Endodermal cell (in vitro differentiated cells): ENCODE measurements at places on chromosomes 13 and 19. TPM values are rescaled to one million over a fixed set of nuclear protein-coding genes. Genes with fewer than 3 reads are reported as not detected.
A peak's percentile ranks its signal among the peaks of the same experiment; 100 is the strongest.

The JAK3 gene
- total RNA-seq: 2.0 and 2.8 TPM in 2 replicates

The LRRC4B gene
- 5.4 to 7.0 TPM (median 6.7 TPM) in 3 replicates for total RNA-seq

DNA sequence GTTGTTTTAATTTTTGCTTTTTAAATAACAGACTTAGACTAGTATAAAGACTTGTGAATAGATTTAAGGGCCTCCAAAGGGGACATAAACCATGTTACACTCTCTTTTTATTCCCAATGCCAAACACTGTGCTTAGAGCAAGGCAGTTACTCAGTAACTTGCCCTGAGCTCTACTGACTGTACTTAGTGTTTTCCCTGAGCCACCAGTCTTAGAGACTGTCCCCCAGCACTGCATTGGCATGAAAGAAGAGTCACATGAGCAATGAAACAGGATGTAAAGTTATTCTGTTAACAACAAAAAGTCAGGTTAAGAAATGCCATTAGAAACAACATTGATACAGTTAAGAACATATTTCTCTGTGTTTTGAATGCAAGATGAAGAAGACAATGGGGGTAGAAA, 187.9 kb downstream of the TBC1D4 start:
- peaks cover 72% of the 10 kb centered on the region for H3K27me3 ChIP-seq
- no peak overlapping the region for H3K4me3 ChIP-seq
- no peak for DNase-seq
- H3K27ac ChIP-seq: no peak overlapping the region

The TMPRSS9 gene
- total RNA-seq: 0.95 and 1.2 TPM in 2 replicates

DNA sequence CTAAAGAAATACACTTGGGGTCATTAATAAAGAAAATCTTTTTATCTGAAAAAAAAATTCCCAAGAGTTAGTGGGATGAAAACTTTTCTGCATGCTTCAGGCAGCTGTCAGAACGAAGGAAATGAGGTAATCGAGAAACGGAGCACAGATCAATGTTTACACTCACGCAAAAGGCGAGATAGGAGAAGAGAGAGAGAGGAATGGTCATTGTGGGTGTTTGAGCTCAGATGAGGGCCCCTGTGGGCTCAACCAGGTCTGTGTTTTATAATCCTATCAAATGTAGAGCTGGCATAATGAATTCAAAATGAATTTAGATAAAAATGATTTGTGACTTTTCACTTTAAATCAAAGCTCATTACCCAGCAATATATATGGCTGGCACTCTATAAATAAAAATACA, 6.3 kb upstream of the RXFP2 start:
- H3K36me3 ChIP-seq: no peaks in the 10 kb centered on the region
- H3K27me3 ChIP-seq: no peaks in the 10 kb centered on the region
- H3K4me3 ChIP-seq: no peak overlapping the region
- no peak for DNase-seq

- no peak overlapping the region for H3K4me3 ChIP-seq
- no peaks in the 10 kb centered on the region for H3K27me3 ChIP-seq
- no peak overlapping the region for H3K27ac ChIP-seq
- no peak for DNase-seq
- H3K36me3 ChIP-seq: peaks cover 52% of the 10 kb centered on the region
- H3K4me1 ChIP-seq: no peaks in the 10 kb centered on the region
These were observed 96.5 kb downstream of the PDS5B start for GRCh38 chr13:32682740-32683139.

DNA sequence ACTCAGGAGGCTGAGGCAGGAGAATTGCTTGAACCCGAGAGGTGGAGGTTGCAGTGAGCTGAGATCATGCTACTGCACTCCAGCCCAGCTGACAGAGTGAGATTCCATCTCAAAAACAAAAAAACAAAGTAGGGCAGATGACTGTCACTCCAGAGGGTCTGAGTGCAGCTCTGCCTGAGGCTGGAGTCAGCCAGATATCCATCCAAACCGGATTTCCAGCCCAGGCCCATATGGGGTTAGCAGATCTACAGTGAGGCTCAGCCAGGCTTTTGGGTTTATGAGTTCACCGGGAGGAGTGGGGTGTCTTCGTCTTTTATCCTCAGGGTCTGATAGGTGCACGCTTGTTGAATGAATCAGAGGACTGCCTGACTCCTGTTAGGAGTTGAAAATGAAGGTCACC, 19.0 kb downstream of the LAMP1 start:
- H3K4me3 ChIP-seq: no peak overlapping the region
- no peaks in the 10 kb centered on the region for H3K4me1 ChIP-seq
- no peak overlapping the region for H3K27ac ChIP-seq
- H3K27me3 ChIP-seq: no peaks in the 10 kb centered on the region
- DNase-seq: no peak

DNA sequence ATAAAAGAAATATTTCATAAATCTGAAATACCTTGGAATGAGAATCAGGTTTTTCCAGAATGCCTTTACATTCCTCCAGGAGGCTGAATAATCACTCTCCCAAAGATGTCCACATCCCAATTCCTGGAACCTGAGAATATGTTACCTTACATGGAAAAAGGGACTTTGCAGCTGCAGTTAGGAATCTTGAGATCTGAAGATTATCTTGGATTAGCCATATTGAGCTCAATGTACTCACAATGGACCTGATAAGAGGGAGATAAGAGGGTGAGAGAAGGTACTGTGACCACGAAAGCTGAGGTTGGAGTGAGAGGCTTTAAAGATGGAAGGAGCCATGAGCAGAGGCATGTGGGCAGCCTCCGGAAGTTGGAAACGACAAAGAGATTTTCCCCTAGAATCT, 36.8 kb upstream of the MBNL2 start:
- no peak for DNase-seq
- no peak overlapping the region for H3K27ac ChIP-seq
- H3K36me3 ChIP-seq: no peaks in the 10 kb centered on the region
- H3K4me3 ChIP-seq: peak overlapping the region; percentile 65
- H3K4me1 ChIP-seq: no peaks in the 10 kb centered on the region

GRCh38 chr19:2252797-2253105, 3.5 kb downstream of the JSRP1 start:
- peaks cover 16% of the 10 kb centered on the region for H3K27me3 ChIP-seq
- no peak overlapping the region for H3K27ac ChIP-seq
- H3K4me1 ChIP-seq: no peaks in the 10 kb centered on the region
- no peaks in the 10 kb centered on the region for H3K36me3 ChIP-seq
